NCI-H1092 (cell line): ENCODE measurements at places on chromosomes 5 and 9.

DNA sequence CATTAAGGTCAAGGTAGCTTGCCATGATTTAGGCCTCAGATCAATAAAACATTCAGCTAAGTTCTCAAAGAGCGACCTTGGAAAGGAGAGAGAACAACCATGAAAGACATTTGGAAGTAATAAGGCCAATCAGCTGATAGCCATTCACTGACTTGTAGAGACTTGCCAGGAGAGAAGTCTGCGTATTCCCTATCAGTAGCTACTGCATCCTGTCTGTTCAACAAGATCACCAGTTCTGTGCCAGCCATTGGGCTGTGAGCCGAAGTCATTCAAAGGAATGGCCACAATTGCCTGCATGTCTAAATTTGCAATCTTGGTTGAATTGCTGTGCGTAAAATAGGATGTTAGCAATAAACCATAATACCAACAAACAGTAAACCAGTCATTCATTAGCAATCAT, 219.8 kb downstream of the FBXL7 start:
- DNase-seq = no peak

DNA sequence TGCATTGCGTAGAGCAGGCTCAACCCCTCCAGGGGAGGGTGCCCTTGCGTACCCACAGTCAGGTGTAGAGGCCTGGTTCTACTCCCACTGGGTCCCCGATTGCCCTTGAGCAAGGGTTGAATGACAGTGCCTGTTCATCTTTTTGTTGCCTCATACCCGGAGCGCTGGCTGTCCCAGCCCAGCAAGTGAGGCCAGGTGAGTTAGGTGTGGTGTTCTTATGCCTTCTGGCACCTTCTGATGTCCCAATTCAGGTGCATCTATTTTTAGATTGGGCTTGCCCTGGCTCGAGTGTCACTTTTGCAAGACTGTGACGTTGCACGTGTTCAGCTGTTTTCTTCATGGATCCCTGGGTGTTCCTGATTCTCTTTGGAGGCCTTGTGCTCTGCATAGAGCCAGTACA, 257.8 kb downstream of the GOLPH3 start:
- no peak for DNase-seq

- DNase-seq = no peak
Observed at GRCh38 chr5:76074487-76075065, 8.6 kb upstream of the SV2C start.

GRCh38 chr9:19176856-19177255, 49.6 kb upstream of the PLIN2 start:
- no peak for DNase-seq

- no peak for DNase-seq
Observed at GRCh38 chr5:91145333-91145620, 237.8 kb downstream of the ARRDC3 start.

GRCh38 chr9:91803151-91803940, 146.7 kb downstream of the ROR2 start:
- DNase-seq = no peak

- no peak for DNase-seq
Observed at GRCh38 chr5:154227090-154227489, 36.6 kb downstream of the GALNT10 start.

- no peak for DNase-seq
Observed at GRCh38 chr5:10439692-10440091, 2.0 kb upstream of the ROPN1L start.

- no peak for DNase-seq
Observed at GRCh38 chr9:122226758-122227574, 1.8 kb downstream of the LHX6 start.

- no peak for DNase-seq
Observed at GRCh38 chr5:15367489-15367888, 132.5 kb upstream of the FBXL7 start.

DNA sequence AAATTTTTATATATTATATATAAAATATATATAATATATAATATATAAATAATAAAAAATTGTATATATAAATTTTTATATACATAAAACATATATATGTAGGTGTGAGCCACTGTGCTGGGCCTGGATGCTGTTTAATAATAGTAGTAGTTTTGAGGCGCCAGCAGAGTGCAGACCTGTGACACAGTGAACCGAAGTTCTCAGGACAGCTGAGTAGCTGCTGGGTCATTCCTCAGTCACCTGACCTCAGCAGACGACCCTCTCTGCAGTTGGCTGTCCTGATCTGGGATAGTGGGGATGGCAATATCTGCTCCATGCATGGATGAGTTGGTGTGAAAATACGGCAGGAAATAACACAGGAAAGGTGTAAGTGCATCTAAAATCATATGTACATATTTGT, 3.3 kb upstream of the SNX18 start:
- no peak for DNase-seq

- DNase-seq = no peak
Observed at GRCh38 chr5:58983526-58984452, 400.9 kb downstream of the RAB3C start.

- DNase-seq = no peak
Observed at GRCh38 chr9:130409246-130409645, 35.5 kb upstream of the ASS1 start.

DNA sequence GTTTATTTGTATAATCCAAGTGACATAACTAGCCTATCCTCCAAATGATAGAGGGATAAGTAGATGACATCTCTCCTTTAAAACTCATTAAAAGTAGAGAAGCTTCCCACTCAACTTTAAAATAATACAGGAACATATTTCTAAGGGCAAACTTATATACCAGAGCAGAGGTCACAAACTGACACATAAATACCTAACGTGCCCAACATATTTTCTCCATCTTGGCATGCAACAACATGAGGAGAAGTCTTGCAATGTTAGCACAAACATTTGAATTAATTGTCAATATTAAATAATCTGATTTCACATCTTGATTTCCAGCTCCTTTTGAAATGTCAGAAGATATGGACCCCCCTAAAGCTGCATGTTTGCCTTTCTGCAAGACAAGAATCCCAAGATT, 335.0 kb downstream of the DEPDC1B start:
- DNase-seq = no peak

- no peak for DNase-seq
Observed at GRCh38 chr9:21205204-21205603, 1.7 kb downstream of the IFNA10 start.
